ENCODE measurements at places on chromosomes 1 and 21.

- DNase-seq = no peak
Measured at GRCh38 chr21:40902299-40902698, 55.3 kb upstream of the DSCAM start.

DNA sequence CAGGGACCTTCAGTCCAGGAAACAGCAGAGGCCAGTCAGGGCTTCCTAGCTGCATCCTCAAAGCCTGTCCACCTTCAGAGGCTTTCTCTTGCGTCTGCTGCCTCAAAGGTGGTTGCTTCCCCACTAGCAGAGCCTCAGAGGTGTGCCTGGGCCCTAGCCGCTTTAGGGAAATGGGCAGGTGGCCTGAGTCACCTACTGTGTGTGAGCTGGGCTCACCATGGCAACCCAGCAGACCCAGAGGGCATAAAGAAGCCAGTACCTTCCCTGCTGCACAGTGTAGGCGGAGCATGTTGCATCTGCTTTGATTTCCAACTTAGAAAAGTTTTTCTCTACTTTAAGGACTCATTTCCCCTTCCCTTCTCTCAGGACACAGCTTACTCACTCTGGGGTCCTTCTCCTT lies 12.5 kb downstream of the SLC9A1 start:
- no peak for DNase-seq

DNA sequence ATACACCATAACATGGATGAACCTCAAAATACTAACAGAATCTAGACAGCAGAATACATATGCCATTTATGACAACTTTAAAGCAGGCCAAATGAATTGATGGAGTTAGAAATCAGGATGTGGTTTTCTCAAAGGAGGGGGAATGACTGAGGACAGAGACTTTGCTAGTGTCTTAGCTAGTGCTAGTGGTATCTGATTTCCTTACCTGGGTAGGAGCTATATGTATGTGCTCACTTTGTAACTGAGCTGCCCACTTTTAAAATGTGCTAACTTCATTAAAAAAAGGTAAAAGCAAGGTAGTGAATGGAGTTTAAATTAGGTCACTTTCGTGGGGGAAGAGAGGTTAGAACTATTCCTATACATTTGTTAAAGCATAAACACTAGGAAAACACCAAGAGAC lies 2.6 kb downstream of the GTF2B start:
- no peak for DNase-seq

DNA sequence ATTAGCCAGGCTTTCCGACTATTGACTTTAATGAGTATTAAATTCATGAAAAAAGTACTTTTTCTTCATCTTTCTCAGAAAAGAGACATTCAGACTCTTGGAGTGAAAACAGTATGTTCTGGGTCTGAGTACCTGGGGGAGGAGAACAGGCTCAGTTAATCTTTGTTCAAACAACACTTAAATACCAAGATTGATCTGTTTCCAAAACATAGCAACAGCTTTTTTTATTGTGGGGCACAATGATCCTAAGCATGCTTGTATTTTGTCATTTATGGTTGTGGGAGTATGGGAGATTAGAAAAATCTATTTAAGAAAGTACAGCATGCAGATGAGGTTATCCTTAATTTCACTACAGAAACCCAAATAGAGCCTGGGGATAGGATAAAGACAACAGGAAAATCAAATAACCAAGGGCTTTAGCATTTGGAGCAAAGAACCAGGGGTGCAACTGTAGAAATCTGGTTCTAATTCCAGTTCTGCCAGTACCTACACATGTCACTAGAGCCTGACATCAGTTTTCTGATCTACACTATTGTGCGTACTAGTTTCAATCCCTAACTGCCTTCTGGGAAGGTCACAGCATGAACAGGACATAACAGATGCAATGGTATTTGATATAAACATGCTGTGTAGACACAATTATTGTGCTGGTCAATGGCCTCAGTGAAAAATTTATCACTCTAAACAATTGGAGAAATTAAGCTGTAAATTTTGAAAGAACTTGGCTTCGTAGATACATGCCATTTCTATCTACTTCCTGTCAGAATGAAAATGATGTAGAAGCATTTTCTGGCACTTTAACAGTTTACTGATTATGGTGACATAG lies 91.2 kb downstream of the KCNK1 start:
- peak; percentile 57 for DNase-seq

GRCh38 chr1:9069326-9070100 lies at the start of gene SLC2A5:
Gene SLC2A5, minus strand, starts transcription at chr1:9069635. Its CDS starts 99 bp downstream, at chr1:9069536.
- DNase-seq = no peak

GRCh38 chr1:26696654-26697430 lies 1.0 kb downstream of the ARID1A start:
- no peak for DNase-seq

- DNase-seq = no peak
Measured at GRCh38 chr1:15504436-15504835, 19.6 kb downstream of the CASP9 start.

DNA sequence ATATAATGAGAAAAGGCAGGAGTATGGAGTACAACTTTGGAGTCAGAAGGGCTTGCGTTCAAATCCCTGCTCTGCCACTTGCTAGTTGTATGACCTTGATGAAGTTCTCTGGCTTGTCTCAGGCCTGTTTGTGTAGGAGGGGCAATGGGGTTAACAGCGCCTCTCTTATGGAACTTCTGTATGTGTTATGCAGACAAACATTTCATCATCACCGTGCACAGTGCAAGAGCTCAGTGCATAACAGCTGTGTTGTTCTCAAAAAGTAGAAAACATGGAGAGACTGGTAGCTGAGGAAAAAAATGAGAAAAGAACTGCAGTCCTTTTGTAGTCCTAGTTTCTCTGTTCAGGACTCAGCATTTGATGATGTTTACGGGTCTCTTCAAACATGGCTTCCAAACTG lies 10.4 kb upstream of the ZNF648 start:
- DNase-seq = no peak

GRCh38 chr1:24773618-24774017 lies 28.4 kb downstream of the CLIC4 start:
- DNase-seq = no peak

GRCh38 chr1:219460896-219461815 lies 151.7 kb downstream of the ZC3H11B start:
- DNase-seq = no peak

- DNase-seq = no peak
Measured at GRCh38 chr21:33657124-33657820, 15.0 kb downstream of the ITSN1 start.

DNA sequence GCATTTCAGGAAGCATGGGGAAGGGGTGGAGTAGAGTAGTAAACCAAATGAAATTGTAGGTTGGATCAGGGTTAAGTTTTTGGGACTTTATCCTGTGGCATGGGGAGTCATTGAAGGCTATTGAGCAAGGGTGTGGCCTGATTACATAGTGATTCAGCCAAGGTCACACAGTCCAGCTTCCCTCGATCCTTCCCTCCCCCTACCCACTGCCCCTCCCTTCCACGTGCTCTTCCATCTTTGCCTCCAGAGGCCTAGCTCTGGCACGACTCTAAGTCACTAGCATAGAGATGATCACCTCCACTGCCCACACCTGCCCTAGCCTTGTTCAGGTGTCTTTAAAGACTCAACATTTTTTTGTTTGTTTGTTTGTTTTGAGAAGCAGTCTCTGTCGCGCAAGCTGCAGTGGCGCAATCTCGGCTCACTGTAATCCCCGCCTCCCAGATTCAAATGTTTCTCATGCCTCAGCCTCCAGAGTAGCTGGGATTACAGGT lies 37.2 kb upstream of the SLC9A1 start:
- DNase-seq = no peak

GRCh38 chr1:95537176-95537575 lies 303.2 kb downstream of the RWDD3 start:
- DNase-seq = no peak

DNA sequence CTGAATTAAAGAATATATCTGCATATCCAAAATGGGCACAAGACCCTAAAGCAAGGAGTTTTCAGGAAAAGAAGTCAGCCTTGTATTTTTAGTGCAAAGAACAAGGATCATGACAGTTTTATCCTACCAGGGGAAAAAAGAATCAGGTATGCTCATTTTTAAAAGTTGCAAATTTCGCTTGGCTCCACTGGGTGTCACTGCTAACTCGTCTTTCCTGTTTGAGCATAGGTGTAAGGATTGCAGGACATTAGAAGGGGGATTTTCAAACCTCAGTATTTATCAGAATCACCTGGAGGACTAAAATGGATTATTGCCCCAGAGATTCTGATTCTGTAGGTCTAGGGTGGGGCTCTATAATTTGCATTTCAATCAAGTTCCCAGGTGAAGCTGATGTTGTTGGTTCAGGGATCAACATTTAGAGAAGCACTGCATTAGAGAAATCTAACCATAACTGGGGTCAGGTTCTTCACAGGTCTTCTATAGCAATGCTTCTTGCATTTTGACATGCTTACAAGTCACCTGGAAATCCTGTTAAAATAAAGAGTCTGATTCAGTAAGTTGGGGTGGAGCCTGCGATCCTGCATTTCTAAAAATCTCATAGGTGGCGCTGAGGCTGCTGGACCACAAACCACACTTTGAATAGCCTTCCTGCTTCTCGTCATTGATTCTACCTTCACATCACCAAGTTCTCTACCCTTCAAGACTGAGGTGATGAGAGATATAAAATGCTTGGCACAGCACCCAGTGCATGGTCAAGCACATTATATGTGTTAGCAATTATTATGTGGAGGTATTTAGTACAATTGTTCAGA lies 39.6 kb downstream of the NUF2 start:
- DNase-seq = no peak

DNA sequence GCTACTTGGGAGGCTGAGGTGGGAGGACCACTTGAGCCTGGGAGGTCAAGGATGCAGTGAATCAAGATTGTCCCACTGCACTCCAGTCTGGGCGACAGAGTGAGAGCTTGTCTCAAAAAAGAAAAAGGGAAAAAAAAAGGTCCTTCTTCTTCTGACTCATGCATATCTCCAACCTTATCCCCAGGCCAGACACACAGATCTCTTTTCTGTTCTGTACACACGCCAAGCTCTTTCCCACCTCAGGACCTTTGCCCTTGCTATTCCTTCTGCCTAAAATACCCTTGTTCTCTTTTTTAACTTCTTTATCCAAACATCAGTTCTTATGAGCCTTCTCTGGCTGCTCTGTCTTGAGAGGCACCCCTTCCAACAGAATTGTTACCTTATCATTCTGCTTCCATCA lies 22.1 kb downstream of the PLEKHO1 start:
- no peak for DNase-seq

GRCh38 chr1:208151728-208152598 lies 92.2 kb downstream of the PLXNA2 start:
- no peak for DNase-seq
